ENCODE measurements at places on chromosomes 5 and 9.

- no peak for DNase-seq
Measured at GRCh38 chr5:53991942-53992341, 318.4 kb downstream of the ARL15 start.

DNA sequence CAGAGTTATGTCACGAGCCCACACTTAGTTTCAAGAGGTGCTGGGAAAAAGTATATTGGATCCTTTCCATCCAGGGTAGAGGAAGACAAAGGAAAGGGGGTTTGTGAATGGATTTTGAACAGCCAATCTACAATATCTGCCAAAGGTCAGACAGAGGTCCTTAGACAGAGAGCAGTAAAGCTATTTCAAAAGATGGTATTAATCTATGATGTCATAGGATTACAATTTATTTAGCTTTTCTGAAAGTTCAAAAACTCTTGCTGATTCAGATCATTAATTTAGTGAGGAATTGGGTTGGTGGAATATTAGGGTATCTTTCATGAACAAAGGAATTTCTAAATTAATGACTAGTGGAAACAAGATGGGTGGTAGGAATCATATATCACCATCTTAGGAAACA is 126.9 kb downstream of the NTRK2 start:
- no peak for DNase-seq

DNA sequence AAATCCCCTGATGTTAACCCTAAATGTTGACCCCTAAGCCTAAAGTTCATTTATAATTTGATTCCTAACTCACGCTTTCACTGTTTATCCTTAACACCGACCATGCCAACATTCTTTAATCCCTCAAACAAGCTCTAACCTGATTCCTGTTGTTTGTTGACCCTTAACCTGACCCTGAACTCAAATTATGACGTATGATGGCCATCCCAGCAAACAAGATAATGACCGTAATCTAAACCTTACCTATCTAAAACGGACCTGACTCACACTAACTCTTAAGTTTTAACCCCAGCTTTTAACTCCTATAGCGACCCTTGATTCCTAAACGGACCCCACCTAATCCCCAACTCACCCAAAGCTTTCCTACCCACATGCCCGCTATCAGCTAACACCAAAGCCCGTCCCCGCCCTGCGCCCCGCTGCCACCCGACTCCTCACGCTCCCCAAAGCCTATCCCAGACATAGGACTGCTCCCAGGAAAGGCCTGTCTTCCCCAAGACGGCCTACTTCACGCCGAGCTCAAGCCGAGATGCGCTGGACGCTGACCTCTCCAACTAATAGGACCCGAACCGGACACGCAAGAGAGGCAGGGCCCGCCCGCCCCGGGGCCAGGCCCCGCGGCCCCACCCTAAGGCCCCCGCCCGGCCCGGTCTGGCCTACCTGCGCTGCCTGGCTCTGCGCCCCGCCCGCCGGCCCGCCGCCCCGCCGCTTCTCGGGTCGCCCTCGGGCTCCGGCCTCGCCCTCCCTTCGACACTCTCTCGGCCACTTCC is 395 bp downstream of the TLN1 start:
- DNase-seq = peak; percentile 20

GRCh38 chr5:151104795-151105194 is 24.0 kb upstream of the TNIP1 start:
- no peak for DNase-seq

DNA sequence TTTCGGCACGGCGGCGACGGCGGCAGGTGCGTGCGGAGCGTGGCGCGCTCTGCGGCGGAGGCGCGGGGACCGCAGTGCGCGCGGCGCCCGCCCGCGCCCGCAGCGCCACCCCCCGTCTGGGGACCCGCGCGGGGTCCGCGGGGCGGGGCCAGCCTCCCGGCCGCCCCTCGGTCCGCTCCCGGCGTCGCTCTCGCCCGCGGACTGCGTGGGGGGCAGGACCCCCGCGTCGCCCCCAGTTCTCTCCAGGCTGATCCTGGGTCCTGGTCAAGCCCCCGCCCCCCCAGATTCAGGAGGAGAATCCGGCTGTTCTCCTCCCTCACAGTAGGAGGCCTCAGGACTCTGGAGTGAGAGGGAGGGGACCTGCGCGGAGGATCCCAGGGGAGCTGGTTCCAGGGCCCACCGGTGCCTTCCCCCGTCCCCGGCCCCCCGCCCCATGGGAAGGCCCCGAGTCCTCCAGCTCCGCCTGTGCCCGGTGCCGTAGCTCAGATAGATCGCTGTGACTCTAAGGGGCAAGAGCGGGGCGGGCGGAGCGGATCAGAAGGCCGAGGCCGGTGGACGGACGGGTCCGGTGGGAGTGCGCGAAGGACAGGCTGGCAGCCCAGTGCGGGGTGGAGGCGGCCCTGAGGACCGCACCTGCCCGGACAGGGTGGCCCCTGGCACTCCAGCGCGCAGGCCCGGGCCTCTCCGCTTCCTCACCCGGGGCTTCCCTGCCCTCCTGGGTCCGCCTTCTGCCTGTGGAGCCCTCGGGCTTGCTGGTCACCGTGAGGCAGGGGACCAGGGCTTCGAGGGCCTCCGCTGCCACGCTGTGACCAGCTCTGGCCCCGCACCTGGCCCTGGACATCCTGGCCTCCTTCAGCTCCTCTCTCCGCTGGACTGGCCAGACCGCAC is at the start of gene RNF208:
Gene RNF208, minus strand, starts transcription at position 51 of the 888 bp plus-strand sequence. CDS start 1,028 bp downstream, outside the sequence.
- no peak for DNase-seq

- DNase-seq = no peak
Measured at GRCh38 chr5:169944922-169945680, 35.2 kb downstream of the INSYN2B start.

DNA sequence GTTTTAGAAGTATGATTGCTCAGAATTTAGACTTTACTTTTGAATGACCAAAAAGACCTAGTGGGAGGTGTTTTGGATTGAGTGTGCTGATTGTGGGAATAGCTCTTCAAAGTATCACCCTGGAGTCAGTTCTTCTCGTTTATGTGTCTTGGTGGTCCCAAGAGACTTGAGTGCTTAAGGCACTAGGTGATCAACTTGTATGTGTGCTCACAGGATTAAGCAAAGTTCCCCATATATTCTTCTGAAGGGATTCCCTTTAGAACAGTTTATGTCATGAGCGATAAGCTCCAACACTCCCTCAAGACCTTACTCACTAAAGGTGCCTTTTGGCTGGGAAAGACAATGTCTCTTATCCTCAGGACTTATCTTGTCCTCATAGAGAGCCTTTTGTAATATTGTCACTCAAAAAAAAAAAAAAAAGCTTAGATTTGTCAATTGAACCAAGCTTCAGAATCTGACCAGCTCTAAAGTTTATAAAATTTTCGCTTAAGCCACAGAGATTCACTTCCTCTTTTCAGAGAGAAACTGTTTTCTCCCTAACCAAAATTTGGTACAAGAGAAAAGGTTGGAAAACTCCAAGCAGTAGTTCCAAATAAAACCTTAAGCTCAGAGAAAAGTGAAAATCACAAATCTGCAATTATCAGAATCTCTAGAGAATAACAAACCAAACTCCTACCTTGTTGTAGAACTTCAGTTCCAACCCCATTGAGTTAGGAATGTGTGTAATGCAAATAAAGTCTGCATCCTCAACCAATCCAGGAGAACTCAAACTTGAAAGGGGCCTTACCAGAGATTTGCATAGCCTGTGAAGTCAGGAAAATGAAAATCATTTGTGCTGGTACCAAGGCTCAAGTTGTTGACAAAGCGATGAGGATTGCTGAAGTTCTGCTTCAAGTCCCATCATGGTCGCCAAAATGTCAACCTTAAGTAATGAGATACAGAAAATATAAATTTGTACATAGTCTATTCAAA is 40.0 kb upstream of the PDZD2 start:
- DNase-seq = no peak

GRCh38 chr5:79612667-79613198 is 492 bp downstream of the TENT2 start:
- no peak for DNase-seq

GRCh38 chr5:134100283-134101091 is 14.0 kb upstream of the TCF7 start:
- peak; percentile 86 for DNase-seq

DNA sequence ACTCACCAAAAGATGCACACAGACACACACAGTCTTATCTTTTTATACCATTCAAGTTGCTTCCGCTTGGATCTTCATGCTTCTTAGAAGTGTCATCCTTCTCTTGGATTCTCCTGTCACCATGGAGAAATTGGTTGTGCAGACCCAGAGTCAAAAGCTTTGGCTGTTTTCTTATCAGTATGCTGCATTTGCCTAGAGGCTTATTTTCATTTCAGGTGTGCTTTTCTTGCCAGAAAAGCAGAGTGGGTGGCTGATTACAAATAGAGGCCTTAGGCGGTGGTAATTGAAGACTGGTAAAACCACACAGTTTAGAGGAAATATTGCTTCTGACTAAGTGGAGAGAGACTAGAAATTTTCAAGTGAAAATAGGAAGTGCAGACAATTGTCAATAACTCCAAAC is 70.2 kb upstream of the TLE4 start:
- DNase-seq = no peak

GRCh38 chr5:107542428-107542827 is 128.3 kb downstream of the EFNA5 start:
- DNase-seq = no peak

DNA sequence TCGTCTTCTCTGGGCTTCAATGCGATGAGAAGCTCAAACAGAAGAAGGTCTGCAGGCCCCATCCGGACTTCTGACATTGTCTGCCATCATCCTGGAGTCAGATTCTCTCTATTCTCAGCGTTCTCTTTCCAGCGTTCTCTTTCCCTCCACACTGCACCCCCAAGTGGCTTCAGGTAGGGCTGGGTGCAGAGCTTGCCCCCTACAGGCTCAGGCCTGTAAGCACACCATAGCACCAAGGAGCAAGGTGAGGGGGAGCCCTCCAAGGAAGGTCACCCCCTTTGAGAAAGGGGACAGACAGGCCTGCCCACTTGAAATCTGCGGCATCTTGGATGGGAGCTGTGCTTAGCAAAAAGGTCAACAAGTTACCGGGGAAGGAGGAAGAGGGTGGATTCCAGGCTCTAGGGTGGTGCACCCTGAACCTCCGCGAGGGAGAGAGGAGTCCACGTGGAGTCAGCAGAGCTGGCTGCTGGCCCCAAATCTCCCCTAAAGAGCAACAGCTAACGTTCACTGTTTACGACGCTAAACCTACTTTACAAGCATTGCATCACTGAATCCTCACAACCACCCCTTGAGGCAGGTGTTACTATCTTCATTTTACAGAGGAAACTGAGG is 27.5 kb downstream of the GPX3 start:
- DNase-seq = peak; percentile 28

DNA sequence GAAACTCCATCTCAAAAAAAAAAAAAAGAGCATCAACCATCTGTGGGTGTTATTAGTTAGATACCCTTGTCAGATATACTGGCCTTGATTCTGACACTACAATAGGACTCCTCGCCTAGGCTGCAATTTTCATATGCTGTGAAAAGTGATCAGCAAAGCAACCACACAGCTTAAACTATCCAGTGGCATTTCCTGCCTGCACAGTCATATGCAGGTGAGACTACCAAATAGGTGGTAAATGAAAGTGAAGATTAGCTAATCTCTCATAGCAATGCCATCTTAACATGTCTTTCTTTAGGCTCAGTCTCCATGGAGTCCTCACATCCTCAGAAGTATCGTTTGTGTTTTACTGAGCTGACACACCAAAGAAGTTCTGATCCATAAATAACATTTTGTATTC is 40.8 kb downstream of the GRAMD2B start:
- DNase-seq = no peak

- DNase-seq = no peak
Measured at GRCh38 chr9:15469862-15470261, 40.9 kb downstream of the PSIP1 start.

DNA sequence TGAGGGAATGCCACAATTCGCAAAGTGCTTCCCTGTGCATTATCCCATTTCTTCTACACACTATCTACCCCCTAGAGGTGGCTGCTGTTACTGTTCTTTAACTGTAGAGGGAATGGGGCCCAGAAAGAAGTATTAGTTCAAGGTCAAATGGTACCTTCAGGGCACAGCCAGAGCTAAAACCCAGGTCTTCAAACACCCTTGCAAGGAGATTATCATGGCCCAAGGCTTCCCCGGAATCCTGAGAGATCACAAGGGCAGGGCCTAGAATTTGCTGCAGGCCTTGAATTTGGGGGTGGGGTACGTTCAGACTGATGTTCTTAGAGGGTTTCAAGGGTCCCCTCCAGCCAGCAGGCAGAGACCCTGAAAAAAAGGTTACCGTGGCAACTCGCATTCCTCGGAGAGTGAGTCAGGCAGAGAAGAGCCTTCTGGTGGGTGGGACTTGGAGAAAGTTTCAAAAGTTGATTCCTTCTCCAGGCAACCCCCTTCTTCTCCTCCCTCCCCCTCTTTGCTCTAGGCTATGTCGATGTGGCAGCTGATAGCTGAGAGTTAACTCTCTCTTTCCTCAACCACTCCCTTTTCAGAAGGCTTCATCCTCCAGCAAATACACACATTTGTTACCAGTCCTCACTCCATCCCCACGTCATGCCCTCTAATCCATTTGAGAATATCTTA is 1.9 kb downstream of the SPARC start:
- no peak for DNase-seq

- DNase-seq = peak; percentile 89
Measured at GRCh38 chr9:34637356-34638137, at the start of gene SIGMAR1. SIGMAR1 (minus strand) TSS chr9:34637787; CDS start chr9:34637697, 90 bp downstream.

DNA sequence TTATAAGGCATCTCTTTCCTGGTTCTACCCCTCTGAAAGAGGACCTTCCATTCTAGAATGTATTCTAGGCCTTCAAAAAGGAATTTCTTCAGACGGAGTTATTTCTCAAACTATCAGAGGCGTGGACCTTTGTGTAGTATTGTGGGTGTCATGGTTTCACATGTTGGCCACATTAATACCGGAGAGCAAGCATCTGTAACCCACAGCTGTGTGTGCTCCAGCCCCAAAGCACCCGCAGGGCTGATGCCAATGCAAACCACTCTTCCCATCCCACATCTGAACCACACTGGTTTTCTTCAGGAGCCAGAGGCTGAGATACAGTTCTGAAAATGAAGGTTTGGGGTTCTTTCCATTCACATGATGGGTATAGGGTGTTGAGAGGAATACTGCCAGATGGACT is 127.1 kb downstream of the BNC2 start:
- DNase-seq = no peak

DNA sequence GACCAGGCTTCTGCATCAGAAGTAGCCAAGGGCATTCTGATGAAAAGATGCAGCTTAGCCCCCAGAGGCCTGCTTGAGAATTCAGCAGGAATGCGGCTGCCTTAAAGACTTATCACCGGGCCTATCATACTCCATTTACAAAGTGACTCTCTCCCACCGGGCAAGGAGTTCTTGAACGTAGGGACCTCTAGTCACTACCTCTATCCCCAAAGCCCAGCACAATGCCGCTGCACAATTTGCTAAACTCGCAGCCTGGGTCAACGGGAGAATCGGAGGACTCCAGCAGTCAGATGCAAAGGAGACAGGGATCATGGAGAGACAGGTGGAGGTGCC is 661 bp downstream of the PDCL start:
- DNase-seq = no peak

GRCh38 chr9:125755340-125755739 is 8.2 kb downstream of the PBX3 start:
- DNase-seq = no peak
